ENCODE measurements at places on chromosomes 6 and 20.

DNA sequence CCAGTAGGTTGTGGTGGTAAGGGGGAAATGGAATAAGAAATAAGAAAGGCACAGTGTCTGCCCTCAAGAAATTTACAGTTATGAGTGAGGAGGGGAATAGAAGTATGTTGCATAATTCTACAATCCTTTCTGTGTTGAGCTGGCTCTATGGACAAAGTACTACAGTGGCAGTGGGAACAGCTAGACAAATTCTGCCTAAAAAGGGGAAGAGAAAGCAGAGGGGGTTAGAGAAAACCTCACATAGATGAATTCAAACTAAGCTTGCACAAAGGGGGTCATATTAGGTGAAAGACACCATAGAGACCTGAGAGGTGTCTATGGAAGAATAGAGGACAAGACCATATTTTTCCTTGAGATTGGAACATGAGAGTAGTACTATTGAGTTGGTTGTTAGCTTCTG is 146.9 kb upstream of the VGLL2 start:
- DNase-seq: no peak

DNA sequence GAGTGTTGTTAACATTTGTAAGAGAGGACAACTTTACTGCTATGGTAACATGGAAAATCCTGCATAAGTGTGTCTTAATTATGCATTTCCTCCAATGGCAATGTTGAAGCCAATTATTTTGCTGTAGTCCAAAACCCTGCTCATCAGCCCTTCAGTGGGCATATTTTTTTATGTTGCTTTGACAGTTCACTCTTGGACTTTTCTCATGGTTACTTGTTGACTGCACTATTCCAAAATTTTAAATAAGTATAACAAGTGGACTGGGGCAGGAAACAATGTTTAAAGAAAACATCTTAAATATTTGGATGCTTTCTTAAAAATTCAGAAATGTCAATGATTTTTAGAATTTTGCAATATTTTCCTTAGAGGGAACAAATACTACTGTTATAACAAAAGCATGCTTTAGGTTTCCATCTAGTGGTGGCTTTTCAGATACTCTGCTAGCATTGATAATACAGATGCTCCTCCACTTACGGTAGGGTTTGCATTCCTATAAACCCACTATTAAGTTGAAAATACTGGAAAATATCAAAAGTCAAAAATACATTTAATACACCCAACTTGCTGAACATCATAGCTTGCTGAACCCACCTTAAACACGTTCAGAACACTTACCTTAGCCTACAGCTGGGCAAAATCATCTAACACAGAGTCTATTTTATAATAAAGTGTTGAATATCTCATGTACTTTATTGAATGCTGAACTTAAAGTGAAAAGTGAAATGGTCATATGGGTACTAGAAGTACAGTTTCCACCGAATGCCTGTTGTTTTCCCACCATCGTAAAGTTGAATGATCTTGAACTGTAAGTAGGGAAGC is 86.4 kb downstream of the ADGRG6 start:
- no peak for DNase-seq

- no peak for DNase-seq
Observed at GRCh38 chr6:47111685-47112084, 69.6 kb upstream of the ADGRF1 start.

DNA sequence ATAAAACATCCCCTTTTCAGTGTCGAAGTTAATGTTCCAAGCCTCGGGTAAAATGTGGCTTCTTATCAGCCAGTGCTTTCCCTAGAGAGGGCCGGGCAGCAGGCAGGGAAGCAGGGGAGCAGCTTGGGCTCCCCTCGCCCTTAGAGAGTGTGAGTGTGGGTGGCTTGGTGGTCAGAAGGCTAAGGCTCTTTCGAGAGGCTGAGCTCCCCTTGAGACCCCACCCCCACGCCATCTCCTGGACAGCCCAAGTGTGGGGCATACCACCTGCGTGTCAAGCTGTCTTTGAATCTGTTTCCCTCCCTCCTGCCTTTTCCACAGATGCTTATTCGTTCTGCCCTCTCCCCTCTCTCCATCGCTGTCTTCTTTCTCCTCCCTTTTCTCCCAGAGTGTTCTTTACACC is 95.1 kb upstream of the FOXP4 start:
- DNase-seq: no peak

- DNase-seq: no peak
Observed at GRCh38 chr6:114304304-114304887, 38.4 kb downstream of the HS3ST5 start.

DNA sequence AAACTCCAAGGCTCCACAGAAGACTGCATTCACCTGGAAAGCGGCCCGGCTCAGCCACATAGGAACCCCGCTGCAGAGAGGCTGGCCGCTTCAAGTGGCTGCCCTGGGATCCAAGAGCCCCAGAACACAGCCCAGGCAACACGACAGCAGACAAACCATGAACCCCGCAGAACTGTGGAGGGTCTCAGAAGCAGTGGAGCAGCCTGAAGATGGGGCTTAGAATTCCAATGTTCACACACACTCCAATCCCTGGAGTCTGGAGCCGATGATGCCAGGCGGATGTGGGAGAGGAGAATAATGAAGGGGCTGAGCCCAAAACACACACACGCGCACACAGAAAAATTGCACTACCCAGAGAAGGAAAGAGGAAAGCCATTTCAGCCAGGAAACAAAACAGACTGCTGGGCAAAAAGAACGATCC is 52.4 kb downstream of the NINL start:
- no peak for DNase-seq

DNA sequence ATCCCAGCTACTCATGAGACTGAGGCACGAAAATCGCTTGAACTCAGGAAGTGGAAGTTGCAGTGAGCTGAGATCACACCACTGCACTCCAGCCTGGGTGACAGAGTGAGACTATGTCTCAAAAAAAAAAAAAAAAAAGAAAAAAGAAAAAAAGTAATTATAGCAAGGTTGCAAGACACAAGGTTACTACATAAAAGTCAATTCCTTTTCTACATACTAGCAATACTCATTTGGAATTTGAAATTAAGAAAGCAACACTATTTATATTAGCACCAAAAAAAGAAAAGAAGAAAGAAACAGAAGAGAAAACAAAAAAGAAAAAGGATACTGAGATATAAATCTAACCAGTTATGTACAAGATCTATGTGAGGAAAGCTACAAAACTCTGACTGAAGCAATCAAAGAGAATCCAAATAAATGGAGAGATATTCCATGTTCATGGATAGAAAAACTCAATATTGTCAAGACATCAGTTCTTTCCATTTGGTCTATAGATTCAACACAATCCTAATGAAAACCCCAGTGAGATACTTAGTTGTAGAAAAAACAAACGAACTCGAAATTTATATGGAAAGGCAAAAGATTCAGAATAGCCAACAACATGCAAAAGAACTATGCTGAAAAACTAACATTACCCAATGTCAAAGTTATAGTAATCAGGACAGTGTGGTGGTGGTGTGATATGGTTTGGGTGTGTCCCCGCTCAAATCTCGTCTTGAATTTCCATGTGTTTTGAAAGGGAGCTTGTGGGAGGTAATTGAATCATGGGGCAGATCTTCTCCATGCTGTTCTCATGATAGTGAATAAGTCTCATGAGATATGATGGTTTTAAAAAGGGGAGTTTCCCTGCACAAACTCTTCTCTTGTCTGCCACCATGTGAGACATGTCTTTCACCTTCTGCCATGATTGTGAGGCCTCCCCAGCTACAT is 73.3 kb downstream of the GPX5 start:
- no peak for DNase-seq

DNA sequence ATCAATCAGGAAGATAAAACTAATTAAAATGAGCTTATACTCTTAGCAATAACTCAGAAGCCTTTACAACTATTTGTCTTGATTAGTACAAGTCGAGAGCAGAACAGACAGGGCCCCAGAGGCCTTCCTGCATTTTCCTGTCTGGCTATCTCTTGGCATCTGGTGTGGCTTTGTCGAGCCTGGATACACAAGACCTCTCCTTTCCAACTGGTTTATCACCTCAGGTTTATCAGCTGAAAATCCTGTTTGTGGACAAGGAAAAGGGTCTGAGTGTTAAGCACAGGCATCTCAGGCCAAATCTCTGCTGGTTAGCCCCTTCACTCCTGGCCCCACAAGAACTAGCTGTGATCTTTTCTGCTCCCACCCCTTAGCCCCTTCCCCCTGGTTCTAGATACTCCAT is 32.6 kb downstream of the BAK1 start:
- no peak for DNase-seq

DNA sequence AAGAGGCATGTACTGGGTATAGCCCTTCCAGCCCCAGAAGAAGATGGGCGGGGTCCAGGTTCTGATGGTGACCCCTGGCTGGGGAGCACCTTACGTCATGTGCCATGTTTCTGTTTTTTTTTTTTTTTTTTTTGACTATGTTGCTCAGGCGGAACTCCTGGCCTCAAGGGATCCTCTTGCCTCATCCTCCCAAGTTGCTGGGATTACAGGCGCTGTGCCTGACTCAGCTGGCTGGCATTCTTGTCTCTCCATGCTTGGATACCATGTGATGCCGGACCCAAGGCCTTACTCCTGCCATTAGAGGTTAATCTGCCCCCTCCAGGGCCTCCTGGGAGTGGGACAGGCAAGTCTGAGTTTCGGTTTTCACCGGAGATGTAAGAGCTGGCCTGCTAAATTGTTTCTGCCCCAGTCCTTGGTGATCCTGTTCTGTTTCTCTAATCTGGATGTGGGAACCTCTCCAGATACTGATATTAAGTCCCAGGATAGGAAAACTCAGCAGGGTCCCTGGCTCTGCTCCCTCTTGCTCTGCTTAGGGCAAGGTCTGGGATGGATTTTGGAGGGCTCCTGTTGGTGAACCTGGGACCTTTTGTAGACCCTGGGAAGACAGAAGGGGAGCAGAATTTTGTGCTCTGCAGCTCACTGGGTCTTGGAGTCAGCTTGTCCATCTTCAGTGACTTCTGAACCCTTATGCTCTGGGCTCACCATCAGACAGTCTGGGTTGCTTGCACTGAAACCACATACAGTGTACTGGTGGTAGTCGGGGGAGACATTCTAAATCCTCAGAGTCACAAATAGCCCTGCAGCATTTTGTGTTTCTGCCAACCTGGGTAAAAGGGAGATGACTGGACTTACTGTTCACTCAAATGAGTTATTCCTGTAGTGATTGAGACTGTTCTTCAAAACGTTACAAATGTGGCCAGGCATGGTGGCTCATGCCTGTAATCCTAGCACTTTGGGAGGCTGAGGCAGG is 45.1 kb downstream of the PTK7 start:
- no peak for DNase-seq

DNA sequence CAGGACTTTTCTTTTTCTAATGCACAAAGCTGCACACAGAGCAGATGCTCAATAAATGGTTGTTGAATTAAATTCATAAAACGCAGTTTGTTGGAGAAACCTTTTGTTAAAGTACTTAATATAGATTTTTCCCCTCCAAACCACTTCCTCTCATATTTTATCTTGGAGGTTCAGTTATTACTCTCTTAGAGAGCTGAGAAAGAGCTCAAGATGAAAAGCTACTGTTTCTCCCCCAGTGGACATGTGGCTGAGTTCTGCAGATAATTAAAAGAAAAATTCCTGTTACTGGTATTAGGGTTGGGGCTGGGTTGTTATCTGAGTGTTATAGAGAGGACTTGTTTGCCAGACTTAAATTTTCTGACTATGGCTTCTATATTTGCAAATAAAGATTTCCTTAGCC is 294.0 kb downstream of the TBC1D7 start:
- no peak for DNase-seq

DNA sequence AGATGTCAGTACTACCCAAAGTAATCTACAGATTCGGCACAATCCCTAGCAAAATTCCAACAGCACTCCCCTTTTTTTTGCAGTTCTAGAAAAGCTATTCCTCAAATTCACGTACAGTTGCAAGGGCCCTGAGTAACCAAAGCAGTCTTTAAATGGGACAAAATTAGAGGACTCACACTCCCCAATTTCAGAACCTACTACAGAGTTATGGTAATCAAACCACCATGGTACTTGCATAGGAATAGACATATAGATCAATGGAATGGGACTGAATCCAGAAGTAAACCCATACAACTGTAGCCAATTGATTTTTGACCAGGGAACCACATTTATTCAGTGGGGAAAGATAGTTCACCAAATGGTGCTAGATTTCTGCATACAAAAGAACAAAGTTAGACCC is 350.8 kb downstream of the CDKAL1 start:
- no peak for DNase-seq

GRCh38 chr20:39899881-39900280 is 789.2 kb downstream of the MAFB start:
- DNase-seq: no peak

- no peak for DNase-seq
Observed at GRCh38 chr6:15290067-15290680, 44.3 kb downstream of the JARID2 start.

DNA sequence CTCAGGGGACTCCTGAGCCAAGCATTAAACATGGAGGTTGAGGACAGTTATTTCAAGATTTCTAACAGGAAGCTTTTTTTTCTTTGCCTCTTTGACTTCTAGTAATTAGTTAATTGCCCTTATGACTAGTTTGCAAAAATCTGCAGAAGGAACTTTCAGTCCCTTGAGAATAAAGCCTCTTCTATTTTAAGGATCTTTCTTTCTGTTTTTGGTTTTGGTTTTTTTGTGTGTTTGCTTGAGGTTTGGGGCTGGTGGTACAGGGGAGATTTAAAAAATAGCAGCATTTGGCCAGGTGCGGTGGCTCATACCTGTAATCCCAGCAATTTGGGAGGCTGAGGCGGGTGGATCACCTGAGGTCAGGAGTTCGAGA is 259.3 kb downstream of the BMP7 start:
- DNase-seq: no peak

- no peak for DNase-seq
Observed at GRCh38 chr6:79878142-79878748, 69.1 kb downstream of the ELOVL4 start.

- DNase-seq: no peak
Observed at GRCh38 chr20:36318166-36318565, 12.0 kb downstream of the DLGAP4 start.

- peak; percentile 63 for DNase-seq
Observed at GRCh38 chr20:32017711-32018251, 7.5 kb downstream of the CCM2L start.

DNA sequence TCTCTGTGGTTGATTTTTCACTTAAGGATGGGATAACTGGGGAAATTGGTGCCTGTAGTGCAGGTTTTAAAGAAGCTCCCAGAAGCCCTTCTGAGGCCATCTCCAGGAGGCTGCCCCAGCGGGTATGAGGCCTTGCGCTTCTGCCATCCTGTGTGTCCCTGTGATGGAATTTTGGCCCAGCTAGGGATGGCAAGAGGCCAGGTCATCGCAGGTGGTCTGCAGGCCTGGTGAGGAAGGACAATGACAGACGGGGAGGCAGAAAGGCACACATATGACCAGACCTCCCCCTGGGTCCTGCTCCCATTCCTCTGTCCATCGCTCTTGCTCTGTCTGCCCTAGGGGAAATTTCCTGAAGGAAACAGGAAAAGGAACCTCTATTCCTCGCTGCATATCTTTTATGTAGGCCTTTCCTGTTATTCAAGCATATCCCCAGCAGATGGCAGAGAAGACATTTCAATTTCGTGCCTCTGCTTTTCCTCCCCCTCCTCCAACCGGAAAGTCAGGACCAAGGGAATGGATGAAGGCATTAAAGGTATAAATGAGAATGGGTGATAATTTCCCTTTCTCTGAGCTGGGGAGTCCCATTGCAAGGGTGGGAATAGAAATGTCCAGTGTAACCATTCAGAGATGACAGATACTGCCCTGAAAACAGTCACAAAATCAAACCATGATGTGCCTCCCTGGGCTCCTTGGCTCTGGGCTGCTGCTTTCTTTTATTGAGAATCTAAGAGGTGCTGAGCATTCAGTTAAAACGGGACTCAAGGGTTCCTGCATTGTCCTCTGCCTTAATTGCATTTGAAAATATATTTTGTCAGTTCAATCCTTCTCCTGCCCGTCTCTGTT is 17.6 kb upstream of the HLA-F start:
- DNase-seq: no peak

GRCh38 chr6:160215232-160215631 is 43.4 kb downstream of the SLC22A2 start:
- no peak for DNase-seq
